ENCODE measurements at places on chromosomes 4 and X.
A peak's percentile ranks its signal among the peaks of the same experiment; 100 is the strongest.

GRCh38 chr4:186979961-186980745 lies 256.5 kb upstream of the FAT1 start:
- DNase-seq = no peak

DNA sequence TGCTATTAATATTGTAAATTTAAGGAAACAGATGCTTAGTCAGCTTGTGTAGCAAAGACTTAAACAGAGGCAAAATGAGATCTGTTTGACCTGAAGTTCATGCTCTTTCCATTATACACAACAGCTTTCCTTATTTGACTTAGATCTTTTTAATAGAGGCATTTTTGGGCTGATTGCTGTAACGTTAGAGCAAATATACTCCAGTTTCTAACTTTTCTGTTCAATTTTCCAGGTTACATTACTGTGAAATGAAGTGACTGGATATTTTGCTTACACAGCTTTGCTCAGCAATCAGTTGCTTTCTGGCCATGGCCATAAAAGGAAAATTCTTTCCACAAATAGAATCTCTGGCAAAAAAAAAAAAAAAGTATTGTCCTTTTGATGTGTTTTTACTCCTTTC lies 146.2 kb downstream of the PCDH7 start:
- no peak for DNase-seq

GRCh38 chr4:74331252-74331651 lies 23.0 kb downstream of the EPGN start:
- DNase-seq = no peak

GRCh38 chr4:159075531-159075932 lies 27.3 kb upstream of the RAPGEF2 start:
- DNase-seq = peak; percentile 8

DNA sequence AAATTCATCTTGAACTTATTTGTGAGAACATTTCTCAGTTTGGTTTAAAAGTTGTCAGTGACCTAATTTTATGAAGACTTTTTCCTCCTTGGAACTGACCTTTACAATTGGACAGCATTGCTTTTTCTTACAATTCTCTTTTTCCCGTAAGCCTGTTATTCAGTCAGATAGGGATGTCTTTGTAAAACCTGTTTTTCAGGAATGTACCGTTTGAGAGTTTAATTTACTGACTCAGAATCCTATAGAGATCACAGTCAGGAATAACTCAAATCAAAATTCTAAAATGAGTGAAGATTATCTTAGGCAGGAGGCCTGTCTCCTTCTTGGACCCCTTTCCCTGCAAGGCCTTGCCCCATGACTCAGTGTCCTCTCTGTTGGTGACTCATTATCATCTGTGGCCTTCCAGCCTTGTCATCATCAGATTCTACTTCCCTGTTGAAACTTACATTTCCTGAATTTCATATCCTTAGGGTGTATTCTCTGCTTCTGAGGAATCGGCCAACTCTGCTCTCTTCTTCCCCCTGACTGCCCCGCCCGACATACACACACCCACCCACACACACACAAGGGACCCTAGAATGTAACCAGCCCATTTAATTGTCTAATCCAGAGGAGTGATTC lies 99.8 kb downstream of the ARHGAP10 start:
- peak; percentile 52 for DNase-seq

- no peak for DNase-seq
Measured at GRCh38 chr4:74093981-74094623, 4.9 kb downstream of the CXCL2 start.

GRCh38 chr4:40289366-40290188 lies 45.6 kb upstream of the CHRNA9 start:
- no peak for DNase-seq

All from fibroblast of skin of left quadriceps (primary cell).